Prostate gland (tissue), 2 donors: ENCODE measurements at places on chromosomes 3 and 15. TPM values are rescaled to one million over a fixed set of nuclear protein-coding genes. Genes with fewer than 3 reads are reported as not detected.

The TMEM40 gene
- 8.5 TPM for total RNA-seq

DNA sequence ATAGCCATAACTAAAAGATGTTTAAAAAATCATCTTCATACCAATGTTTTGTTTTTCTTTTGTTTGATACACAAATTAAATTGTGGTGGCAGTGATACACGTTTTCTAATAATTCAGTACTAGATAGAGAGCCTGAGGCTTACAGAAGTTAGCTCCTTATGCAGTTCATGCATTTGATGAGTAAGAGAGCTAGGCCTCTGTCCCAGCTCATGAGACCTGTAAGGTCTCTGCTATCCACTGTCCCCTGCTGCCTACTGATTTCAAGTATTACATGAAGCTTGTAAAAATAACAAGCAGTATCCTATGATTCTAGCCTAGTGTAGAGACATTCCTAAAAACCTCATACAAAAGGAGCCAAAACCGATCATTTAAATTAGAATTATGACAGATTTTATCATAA, 144.5 kb downstream of the MBNL1 start:
- DNase-seq = no peak

DNA sequence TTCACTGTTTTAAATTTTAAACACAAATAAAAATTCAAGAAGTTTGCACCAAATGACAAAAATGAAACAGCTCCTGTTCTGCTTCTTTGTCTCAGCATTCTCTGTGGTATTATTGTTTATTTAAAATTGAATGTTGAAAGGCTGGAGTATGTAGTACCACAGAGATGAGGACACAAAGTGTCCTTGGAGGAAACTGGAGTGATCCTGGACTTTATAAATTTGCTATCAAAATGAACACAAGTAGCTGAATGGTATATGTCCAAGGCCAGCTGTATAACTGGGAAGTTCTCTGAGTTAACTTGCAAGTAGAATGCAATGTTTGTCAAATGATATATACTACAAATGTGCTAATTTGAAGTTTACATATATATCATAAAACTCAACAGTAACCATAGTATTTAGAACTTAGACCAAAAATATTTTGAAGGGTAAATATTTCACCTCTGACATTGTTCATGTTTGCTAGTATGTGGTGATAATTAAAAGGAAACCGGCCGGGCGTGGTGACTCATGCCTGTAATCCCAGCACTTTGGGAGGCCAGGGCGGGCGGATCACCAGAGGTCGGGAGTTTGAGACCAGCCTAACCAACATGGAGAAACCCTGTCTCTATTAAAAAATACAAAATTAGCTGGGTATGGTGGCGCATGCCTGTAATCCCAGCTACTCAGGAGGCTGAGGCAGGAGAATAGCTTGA, 12.3 kb downstream of the BTLA start:
- DNase-seq = no peak

The ADCY5 gene
- total RNA-seq = 69.6 TPM

GRCh38 chr3:169668957-169669741, 5.6 kb upstream of the MECOM start:
- peak; percentile 75 for DNase-seq

DNA sequence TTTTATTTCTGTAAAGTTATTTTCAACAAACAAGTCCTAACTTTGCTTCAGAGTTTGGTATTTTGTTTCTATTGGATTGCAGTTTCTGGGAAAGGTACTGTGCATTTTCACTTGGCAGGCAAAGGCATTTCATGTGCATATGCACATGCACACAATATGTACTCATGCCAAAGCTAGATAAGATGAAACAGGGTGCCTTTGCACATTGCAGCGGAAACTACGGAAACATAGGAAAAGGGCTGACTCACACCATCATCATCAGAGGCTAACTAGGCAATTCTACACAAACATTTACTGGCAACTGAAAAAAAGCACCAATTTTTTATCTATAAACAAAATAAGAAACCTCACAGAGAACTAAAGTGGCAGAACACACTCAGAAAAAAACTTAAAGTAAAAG, 550.6 kb upstream of the NECTIN3 start:
- DNase-seq = no peak

The MUC13 gene
- total RNA-seq = 1.5 TPM

GRCh38 chr3:57983734-57984518, 24.3 kb upstream of the FLNB start:
- no peak for DNase-seq

The MKRN2OS gene
- total RNA-seq = 1.0 TPM

The ABI3BP gene
- 15.3 TPM for total RNA-seq

GRCh38 chr15:83153288-83153687, 45.8 kb downstream of the TM6SF1 start:
- DNase-seq = no peak

DNA sequence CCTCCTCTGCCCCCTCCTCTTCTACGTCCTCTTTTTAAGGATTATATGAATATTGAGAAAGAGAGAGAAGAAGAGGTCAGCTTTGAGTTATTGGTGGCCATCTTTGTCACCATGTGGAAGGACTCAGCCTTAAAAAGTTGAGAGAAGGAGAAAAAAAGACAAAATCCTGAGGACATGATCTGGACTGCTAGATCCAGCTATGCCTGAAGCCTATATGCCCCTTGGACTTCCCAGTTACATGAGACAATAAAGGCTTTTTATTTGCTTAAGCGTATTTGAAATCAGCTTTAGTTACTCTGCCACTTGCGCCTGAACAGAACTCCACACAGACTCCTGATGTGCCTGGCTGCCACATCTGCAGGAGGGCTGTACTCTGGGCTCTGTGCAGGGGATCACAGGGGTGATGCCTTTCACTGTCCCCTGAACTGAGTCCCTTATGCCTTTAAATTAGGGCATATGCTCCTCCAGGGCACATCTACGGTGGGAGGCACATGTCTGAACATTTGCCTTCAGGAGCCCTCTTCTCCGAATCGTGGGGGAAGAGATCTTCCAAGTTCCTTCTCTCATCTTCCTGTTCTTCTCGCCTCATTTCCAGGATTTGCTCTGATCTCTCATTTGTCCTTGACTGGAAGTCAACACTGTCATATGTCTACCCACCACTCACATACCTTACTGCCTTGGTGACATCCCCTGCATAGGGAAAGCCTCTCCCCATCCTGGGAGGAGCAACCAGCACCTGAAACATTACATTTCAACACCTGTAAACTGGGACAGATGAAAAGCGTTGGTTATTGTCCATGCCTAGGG, 14.0 kb upstream of the PLA2G4E start:
- no peak for DNase-seq

GRCh38 chr15:81314378-81314777, 9.6 kb downstream of the STARD5 start:
- DNase-seq = no peak

GRCh38 chr15:79629687-79630086, 197.6 kb downstream of the MINAR1 start:
- no peak for DNase-seq

GRCh38 chr15:29849716-29850115, 27.4 kb upstream of the TJP1 start:
- no peak for DNase-seq

GRCh38 chr15:41233367-41233771, 2.3 kb downstream of the CHP1 start:
- no peak for DNase-seq

The FGF12 gene
- total RNA-seq = 5.7 TPM
